CD4-positive, CD25-positive, alpha-beta regulatory T cell (primary cell): ENCODE measurements at places on chromosomes 13 and 19. TPM values are rescaled to one million over a fixed set of nuclear protein-coding genes. Genes with fewer than 3 reads are reported as not detected.

- H3K4me3 ChIP-seq = no peak overlapping the region
- no peaks in the 10 kb centered on the region for H3K36me3 ChIP-seq
- H3K27ac ChIP-seq = no peak overlapping the region
- no peaks in the 10 kb centered on the region for H3K4me1 ChIP-seq
These were observed 4.3 kb downstream of the OR7A5 start for GRCh38 chr19:14830702-14831101.

GRCh38 chr19:47487551-47488515, 3.8 kb upstream of the KPTN start:
- H3K36me3 ChIP-seq = peaks cover 16% of the 10 kb centered on the region
- no peak overlapping the region for H3K27ac ChIP-seq
- H3K27me3 ChIP-seq = no peaks in the 10 kb centered on the region
- DNase-seq = no peak

DNA sequence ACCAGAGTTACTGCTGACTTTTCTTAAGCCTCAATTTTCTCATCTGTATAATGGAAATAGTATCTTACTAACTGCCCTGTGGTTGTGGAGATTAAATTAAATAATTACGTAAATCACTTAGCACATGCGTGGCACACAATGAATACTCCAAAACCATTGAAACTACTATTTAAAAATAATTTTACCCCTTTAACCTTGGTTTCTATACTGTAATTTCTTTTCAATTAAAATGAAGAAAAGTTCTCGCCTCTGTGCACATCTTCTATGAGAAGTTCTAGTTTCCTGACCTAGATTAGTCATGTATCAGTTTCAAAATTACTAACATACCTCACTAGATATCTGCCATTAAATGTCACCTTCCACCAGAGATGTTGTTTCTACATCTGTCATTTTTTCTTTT, 5.7 kb downstream of the SLITRK1 start:
- no peak overlapping the region for H3K27ac ChIP-seq
- no peak overlapping the region for H3K4me3 ChIP-seq
- no peak for DNase-seq
- peaks cover 2% of the 10 kb centered on the region for H3K27me3 ChIP-seq
- no peaks in the 10 kb centered on the region for H3K36me3 ChIP-seq

DNA sequence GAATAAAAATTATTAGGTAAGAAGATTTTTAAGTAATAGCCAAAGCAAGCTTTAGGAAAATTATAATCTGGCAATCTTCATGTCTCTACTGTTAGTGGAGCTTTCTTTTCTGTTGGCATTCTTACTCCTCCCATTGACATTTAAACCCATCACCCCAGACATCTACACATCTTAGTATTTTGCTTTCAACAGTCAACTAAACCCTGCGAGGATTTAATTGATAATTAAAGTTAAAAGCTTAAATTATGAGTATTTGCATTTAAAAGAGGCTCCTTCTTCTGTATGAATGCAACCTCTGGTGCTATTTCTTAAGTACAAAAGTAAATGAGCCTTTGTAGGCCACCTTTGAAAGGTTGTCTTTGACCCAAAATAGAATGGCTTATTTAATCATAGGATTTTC, 148.1 kb downstream of the DACH1 start:
- H3K4me3 ChIP-seq = no peak overlapping the region
- H3K27me3 ChIP-seq = no peaks in the 10 kb centered on the region
- H3K36me3 ChIP-seq = no peaks in the 10 kb centered on the region
- no peaks in the 10 kb centered on the region for H3K4me1 ChIP-seq
- H3K27ac ChIP-seq = no peak overlapping the region

DNA sequence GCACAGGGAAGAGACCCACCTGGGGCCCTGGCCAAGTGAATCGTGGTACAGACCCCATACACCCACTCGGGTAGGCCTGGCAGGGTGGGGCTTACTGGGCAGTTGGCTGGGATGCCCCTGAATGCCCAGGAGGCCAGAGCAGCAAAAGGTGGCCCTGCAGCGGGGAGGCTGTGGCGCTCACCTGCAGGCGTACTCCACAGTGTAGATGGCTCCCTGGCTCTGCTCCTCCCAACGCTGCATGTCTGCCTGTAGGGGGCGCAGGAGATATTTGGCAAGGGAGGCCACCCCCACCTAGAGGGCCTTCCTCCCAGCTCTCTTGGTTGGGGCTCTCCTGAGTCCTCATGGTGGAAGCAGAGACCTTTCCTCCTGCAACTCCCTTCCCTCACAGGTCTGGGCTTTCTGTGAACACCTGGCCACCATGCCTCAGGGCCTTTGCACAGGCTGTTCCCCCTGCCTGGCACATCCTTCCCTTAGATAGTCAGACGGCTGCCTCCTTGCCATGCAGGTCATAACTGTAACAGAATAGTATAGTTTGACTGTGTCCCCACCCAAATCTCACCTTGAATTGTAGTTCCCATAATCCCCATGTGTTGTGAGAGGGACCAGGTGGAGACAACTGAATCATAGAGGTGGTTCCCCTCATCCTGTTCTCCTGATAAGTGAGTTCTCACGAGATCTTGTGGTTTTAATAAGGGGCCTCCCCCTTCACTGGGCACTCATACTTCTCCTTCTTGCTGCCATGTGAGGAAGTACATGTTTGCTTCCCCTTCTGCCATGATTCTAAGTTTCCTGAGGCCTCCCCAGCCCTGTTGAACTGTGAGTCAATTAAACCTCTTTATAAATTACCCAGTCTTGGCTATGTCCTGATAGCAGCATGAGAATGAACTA, 5.9 kb downstream of the BORCS8 start:
- H3K36me3 ChIP-seq = peaks cover 20% of the 10 kb centered on the region
- no peaks in the 10 kb centered on the region for H3K27me3 ChIP-seq
- H3K4me1 ChIP-seq = peaks cover 16% of the 10 kb centered on the region

- H3K4me3 ChIP-seq = peak overlapping the region; percentile 61
- peaks cover 28% of the 10 kb centered on the region for H3K4me1 ChIP-seq
- no peaks in the 10 kb centered on the region for H3K27me3 ChIP-seq
- peak; percentile 66 for DNase-seq
- H3K27ac ChIP-seq = no peak overlapping the region
- H3K36me3 ChIP-seq = peaks cover 29% of the 10 kb centered on the region
These were observed 64.2 kb downstream of the ARHGAP35 start for GRCh38 chr19:46924874-46925547.

DNA sequence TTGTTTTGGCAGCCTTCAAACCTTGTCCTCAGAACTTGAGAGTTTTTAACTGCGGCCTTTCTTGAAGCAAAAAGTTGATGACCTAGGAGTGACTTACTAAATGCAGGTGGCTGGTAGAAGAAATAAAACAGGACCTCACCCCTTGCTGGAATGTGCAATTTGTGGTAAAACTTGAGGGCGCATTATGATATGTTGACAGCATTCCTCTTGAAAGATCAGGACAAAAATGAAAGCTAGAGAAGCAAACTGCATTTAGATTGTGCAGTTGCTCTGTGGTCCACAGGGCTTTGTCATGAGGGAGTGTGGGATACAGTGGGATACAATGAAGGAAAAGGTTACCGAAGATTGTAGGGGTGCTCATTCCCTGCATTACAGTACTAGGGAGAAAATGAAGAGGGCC, 504.2 kb downstream of the GPC6 start:
- no peaks in the 10 kb centered on the region for H3K27me3 ChIP-seq
- H3K4me1 ChIP-seq = no peaks in the 10 kb centered on the region
- DNase-seq = no peak
- no peak overlapping the region for H3K4me3 ChIP-seq

- H3K27me3 ChIP-seq = peaks cover 2% of the 10 kb centered on the region
- H3K4me3 ChIP-seq = no peak overlapping the region
- no peak overlapping the region for H3K27ac ChIP-seq
- H3K36me3 ChIP-seq = no peaks in the 10 kb centered on the region
- no peak for DNase-seq
These were observed 19.7 kb upstream of the SCEL start for GRCh38 chr13:77515785-77516184.

DNA sequence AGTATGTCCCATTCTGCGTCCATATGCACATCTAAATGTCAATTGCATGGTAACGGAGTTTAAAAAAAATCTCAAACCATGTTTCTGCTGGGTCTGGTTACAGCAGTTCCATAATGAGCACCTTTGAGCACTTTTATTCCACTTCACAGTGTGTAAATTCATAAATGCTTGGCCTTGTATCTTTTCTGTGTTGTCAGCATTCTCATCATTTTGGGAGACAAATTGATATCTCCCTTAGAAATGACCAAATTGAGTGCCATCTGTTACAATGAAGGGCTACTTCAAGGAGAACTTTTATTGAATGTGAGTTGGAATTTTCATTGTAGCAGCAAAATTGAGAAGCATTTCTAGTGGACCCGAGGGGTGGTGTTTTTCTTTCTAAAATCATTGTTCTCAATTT, 432.9 kb upstream of the PCDH9 start:
- H3K27me3 ChIP-seq = no peaks in the 10 kb centered on the region
- no peaks in the 10 kb centered on the region for H3K4me1 ChIP-seq
- H3K27ac ChIP-seq = no peak overlapping the region
- no peaks in the 10 kb centered on the region for H3K36me3 ChIP-seq
- no peak overlapping the region for H3K4me3 ChIP-seq

- H3K27me3 ChIP-seq = no peaks in the 10 kb centered on the region
- H3K4me1 ChIP-seq = peaks cover 11% of the 10 kb centered on the region
- no peak overlapping the region for H3K27ac ChIP-seq
- H3K4me3 ChIP-seq = no peak overlapping the region
- no peak for DNase-seq
These were observed 35.0 kb downstream of the ATP11A start for GRCh38 chr13:112724788-112725345.

- no peak overlapping the region for H3K27ac ChIP-seq
- no peaks in the 10 kb centered on the region for H3K4me1 ChIP-seq
- no peaks in the 10 kb centered on the region for H3K36me3 ChIP-seq
- H3K27me3 ChIP-seq = no peaks in the 10 kb centered on the region
- no peak for DNase-seq
These were observed 1907.8 kb upstream of the PCDH20 start for GRCh38 chr13:63323441-63323840.

DNA sequence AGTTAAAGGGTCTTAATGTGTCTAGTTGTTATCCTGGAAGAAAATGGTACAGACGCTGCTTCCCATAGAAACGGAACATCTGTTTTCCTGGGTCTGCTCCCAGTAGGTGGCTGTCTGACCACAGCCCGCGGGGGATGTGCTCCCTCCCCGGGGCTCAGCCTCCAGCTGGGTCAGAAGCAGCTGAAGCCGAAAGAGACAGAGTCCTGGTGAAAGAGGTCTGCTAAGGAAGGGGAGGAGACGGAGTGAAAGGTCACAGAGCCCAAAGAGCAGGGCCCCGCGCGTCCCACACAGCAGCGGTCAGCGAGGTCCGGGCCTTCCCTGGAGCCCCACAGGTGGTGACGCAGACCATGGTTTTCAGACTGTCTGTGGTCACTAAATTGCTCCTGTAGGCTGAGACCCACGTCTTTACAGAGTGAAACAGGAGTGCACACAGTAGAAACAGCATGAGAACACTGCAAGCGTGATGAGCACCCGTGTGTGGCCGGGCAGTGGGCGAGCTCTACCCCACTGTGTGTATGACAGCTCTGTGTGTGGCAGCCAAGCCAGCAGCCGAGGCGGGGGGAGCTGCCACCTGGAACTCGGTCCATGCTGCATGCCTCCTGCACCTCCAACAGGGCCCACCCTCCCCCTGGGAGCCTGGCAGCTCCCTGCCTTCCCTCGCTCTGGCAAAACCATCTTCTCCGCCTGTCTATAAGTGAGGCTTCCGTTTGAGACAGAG, 52.0 kb upstream of the C13orf46 start:
- H3K27ac ChIP-seq = no peak overlapping the region
- no peaks in the 10 kb centered on the region for H3K27me3 ChIP-seq
- H3K4me1 ChIP-seq = no peaks in the 10 kb centered on the region
- H3K36me3 ChIP-seq = peaks cover 86% of the 10 kb centered on the region

DNA sequence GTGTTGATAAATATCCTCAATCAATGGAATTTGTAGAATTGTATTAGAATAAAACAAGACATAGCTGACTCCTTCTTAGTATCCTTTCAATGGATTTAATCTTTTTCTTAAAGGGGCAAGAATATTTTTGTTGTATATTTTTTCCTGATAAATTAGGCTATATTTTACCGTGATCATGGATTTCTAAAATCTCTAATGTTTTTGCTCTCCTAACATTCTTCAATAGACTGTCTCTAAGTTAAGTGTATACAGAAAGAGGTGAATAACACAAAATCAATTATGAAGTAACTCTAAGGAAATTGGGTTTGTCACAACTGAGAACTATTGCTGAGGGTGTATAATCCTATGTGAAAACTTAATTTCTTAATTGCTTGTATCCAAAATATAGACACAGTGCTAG, at the start of gene OR7E24:
Gene OR7E24 (plus strand): TSS at position 301 of the 400 bp plus-strand sequence. CDS start 114 bp downstream, outside the sequence.
- no peak for DNase-seq
- H3K4me3 ChIP-seq = no peak within 1 kb of the TSS
- no peaks in the 10 kb centered on the region for H3K27me3 ChIP-seq

DNA sequence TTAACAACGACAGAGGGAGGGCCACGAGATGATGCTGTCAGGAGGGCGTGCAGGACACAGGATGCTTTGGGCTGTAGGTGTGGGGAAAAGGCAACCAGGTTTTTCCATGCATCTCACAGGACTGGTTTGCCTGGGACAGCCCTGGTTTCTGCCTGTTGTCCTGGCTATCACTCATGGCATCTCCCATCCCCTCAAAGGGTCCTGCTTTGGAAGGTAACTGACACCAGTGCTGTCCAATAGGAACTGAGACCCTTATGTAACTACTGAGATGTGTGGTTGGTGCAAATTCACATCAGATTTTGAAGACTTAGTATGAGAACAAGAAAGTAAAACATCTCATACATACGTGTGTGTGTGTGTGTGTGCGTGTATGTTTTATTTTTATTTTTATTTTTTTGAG, 144.2 kb downstream of the URI1 start:
- H3K27me3 ChIP-seq = no peaks in the 10 kb centered on the region
- no peaks in the 10 kb centered on the region for H3K36me3 ChIP-seq
- DNase-seq = no peak

DNA sequence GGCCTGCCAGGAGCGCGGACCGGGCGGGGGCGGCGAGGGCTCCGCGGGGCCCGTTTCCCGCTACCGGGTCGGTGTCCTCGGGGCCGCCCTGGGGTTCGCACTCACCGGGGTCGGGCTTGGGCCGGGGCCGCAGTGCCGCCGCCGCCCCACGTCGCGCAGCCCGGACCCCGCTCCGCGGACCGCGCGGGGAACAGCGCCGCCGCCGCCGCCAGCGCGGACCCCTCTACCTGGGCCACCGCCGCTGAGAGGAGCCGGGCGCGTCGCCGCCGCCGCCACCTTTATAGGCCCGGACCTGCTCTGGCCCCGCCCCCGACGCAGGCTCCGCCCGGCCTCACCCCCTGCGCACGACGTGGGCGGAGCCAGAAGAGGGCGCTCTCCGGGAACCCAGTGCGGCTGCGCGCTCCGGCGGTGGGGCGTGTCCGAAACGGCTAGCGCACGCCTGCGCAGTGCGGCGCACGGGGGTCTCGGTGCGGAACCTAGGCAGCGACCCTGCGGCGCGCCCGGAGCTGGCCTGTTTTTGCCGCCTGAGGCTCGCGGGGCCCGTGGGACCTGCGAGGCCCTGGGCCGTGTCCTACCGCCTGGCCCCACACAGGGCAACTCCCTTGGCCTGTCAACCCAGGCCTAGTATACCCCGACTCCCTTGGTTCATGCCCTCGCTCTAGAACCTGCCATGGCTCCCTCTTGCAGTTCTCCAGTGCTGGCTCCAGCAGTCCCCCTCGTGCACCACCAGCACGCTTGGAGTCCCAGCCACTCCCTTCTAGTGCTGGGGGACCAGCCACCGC, at the start of gene MKNK2:
Gene MKNK2 (minus strand): TSS at position 254 of the 782 bp plus-strand sequence. CDS start 393 bp downstream, outside the sequence.
- peak; percentile 87 for DNase-seq
- H3K36me3 ChIP-seq = peaks cover 3% of the 10 kb centered on the region
- H3K27ac ChIP-seq = peak within 1 kb of the TSS; percentile 92
- no peaks in the 10 kb centered on the region for H3K27me3 ChIP-seq
- H3K4me3 ChIP-seq = peak within 1 kb of the TSS; percentile 86

GPR183 gene
- total RNA-seq = 206 TPM

MYO16 gene
- 0.74 TPM for total RNA-seq

FPR3 gene
- total RNA-seq = not detected

CERS1 gene
- not detected for total RNA-seq
